ENCODE measurements at places on chromosomes 2 and 18.

DNA sequence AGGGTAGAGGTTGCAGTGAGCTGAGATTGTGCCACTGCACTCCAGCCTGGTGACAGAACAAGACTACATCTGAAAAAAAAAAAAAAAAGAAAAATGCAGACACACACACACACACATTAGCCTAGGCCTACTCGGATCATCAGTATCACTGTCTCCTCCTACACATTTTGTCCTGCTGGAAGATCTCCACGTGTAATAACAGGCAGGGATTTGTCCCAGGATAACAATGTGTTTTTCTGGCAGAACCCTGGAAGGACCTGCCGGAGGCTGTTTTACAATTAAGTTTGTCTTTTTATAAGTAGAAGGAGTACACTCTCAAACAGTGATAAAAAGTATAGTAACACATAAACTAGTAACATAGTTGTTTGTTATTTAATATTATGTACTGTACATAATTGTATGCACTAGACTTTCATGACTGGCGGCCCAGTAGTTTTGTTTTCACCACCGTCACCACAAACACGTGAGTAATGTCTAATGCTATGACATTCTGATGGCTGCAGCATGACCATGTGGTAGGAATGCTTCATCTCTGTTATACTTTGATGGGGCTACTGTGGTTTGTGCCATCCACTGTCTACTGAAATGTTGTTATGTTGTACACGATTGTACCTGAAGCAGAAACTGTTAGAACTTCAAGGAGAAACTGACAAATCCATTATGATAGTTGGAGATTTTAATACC is 130.6 kb downstream of the ATP9B start:
- no peak for DNase-seq

DNA sequence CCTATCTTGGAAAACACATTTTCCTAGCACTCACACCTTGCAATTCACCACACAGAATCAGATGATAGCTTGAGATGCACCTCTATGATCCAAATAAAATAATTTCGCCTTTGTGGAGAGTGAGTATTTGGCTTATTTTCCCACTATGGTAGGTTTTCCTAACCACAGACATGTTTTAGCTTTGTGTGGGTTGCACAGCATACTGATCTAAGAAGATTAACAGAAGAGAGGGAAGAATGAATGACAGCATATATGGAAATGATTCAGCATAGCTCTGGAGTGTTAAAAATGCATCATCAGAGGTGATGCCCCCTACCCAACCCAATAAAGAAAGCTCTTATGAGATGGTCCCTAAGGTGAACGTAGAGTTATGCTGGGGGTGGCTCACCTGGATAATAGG is 72.5 kb downstream of the GCA start:
- DNase-seq: no peak

DNA sequence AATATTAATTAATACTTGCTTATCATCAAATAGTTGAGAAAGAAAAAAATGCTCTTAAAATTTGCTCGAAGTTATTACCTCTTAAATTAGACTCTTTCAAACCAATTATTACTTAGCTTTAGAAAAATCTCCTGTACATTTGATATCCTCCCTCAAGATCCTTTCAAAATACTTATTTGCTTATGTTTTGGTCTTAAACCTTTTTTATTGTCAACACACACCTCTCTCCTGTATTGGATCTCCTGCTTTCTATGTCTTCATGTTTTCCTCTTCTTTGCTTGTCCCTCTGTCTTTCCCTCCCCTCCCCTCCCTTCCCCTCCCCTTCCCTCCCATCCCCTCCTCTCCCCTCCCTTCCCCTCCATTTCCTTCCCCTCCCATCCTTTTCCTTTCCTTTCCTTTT is 14.0 kb downstream of the OSBPL6 start:
- DNase-seq: no peak

- DNase-seq: no peak
Observed at GRCh38 chr2:122660786-122661634, 905.6 kb downstream of the TSN start.

DNA sequence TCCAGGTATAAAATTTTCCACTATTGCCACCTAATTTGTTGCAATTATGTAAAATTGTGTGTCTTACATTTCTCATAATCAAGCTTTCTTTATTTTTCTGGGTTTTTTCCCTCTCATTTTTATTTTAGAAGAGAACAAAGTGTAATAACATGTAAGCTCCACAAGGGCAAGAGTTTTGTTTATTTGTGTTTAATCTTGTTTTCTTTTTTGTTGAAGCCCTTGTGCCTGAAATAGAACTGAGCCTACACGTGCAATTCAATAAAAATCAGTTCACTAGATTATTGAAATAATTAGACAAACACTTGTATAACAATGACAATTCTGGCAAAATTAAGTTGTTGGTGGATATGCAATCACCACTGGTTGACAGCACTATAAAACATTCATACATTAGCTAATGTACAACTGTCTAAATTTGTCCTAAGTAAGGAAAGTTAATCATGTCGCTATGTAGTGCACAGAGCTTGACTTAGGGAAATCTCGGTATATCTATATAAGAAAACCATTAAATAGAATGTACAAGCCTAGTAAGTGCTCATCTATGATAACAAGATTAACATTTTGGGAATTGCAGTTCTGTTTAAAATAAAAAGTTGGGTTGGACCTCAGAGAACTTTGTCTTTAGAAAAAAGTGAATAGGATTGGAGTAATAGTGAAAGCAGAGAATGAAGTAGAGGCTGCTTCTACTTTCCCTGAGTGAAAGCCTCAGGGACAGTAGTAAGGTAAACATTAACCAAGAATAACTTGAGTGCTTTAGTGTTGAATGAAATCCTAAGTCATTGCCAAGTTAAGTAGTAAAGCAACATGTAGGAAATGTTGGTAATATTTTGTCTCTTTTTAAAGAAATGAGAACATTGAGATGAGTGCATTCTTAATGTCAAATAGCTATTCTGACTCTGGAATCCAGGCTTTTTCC is 37.4 kb upstream of the NOL4 start:
- DNase-seq: no peak

DNA sequence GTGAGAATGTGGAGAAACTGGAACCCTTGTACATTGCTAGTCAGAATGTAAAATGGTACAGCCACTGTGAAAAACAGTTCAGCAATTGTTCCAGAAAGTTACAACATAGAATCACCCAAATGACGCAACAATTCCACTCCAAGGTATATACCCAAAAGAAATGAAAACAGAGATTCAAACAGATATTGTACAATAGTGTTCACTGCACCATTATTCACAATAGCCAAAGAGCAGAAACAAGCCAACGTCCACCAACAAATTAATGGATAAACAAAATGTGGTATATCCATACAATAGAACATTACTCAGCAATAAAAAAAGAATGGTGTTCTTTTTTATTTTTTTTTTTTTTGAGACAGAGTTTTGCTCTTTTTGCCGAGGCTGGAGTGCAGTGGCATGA is 10.9 kb downstream of the CLASP1 start:
- DNase-seq: no peak

DNA sequence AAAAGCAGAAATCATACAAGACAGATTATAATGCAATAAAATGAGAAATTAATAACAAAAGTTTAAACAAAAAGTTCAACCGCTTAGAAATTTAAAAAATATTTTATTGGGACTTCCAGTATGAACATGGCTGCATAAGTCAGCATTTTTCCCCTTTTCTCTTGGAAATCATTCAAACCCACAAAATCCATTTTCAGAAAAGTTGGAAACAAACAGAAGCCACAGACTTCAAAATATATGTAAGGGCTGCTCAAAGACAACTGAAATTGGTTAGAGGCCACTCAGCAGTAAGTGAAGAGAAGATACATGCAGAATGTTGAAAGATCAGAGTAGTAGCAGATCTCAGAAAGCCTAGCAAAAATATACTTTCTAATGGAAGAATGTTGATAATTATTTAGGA is 194.0 kb downstream of the DYSF start:
- DNase-seq: no peak

DNA sequence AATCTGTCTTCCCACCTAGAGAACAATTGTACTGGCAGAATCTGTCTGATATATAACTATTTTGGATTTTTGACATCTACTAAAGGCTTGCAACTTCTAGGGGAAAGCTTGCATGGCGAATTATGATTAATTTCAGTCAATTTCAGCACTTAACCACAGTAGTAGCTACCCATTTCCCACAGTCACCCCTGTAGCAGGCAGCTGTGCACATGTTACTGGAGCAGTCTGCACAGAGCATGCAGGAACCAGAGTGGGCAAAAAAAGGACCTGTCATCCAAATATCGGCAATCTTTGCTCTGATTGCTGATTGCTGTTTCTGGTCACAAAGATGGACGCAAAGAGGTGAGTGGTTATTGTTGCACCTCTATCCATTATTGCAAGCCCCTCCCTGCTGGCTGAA is 473.3 kb downstream of the SPAG16 start:
- no peak for DNase-seq

- DNase-seq: no peak
Observed at GRCh38 chr2:241125626-241126025, 23.5 kb upstream of the MTERF4 start.

- DNase-seq: no peak
Observed at GRCh38 chr18:60053747-60054304, 154.0 kb downstream of the PMAIP1 start.

GRCh38 chr2:133705287-133705686 is 137.0 kb upstream of the NCKAP5 start:
- no peak for DNase-seq

DNA sequence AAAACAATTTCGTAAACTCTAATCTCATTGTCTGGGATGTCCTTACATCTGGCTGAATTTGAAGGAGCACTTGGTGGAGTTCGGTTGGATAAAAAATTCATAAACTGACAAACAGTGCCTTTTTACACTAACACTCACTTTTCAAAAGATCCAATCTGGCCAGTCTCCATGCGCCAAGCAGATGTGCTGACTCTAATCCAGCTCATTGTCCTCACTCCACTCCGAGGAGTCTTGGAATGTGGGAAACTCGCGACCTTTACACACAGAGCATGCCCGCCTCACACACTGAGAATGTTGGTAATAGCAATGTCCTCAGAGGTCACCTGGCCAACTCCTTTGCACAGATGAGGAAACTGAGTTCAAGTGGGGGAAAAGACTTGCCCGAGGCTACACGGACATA is 66.8 kb downstream of the XDH start:
- DNase-seq: no peak

GRCh38 chr2:120976501-120977307 is 241.0 kb downstream of the GLI2 start:
- no peak for DNase-seq

DNA sequence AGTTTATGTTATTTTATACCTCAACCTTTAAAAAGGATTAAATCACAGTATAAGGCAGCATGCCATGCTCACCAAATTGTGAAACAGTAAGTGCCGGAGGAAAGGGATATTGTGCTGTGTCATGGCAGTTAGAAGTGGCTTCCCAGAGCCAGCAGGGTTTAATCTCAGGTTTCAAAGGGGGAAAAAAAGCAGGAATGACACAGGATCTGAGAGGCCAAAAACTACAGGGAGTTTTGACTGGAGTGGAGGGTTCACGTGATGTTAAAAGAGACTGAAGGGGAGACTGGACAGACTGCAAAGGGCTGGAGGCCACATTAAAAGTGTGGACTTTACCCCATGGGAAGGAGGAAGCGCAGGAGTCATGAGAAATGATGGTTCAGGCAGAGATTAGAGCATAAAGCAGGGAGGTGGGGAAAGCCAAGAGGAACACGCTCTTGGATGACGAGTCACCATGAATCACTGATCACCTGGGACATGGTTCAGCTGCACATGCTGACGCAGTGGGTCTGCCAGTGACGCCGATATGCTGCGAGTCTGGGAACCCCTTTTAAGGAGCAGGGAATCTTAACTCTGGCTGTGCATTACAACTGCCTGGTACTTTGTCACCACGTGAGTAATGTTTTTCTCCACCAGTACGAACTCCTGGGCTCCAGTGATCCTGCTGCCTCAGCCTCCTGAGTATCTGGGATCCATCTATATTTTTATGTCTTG is 6.1 kb downstream of the CHMP1B start:
- no peak for DNase-seq

- no peak for DNase-seq
Observed at GRCh38 chr2:209960676-209961630, 41.5 kb upstream of the RPE start.

GRCh38 chr2:155574941-155575340 is 757.6 kb downstream of the NR4A2 start:
- DNase-seq: no peak

DNA sequence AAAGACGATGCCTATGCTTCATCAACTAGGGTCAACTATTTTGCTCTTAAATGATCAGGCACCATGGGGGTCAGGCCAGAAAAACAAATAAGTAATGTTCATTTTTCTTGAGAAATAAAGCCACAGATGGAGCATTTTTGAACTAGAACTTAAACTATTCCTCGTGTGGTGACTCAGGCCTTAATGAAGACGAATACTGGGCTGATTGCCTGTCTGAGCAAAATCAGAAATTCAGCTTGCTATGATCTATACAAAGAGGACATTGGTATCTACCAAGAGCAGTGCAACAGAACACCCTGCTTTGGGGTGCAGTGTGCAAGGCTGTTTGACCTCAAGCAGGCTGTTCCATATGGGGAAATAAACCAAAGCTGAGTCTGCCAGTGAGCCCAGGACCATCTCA is 176.0 kb downstream of the NRP2 start:
- no peak for DNase-seq

DNA sequence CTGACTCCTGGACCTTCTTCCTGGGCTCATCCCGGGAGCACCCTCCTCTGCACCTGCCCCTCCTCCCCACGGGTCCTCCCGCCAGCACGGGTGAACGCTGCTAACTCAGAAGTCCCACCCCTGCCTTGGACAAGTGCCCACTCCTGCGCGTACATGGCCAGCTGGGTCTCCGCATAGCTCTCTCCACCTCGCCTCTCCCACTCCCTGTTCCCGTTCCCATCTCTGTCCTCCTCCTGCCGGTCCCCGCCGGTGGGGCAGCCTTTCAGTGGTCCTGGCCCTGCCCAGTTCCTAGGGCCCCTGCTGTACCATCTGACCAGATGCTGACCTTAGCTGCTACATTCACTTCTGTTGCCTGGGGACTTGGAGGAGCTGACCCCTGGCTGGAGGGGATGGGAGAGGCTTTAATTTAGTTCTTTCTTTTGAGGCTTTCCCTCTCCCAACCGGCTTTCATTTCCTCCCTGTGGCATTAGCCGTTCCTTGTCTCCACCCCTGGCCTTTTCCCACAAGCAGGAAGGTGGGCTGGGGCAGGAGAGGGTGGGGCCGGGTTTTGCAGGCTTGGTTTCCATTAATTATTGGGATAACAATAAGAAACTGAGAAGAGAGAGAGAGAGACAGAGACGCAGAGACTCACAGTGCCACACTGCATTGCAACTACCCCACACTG is 136.1 kb downstream of the SH3BP4 start:
- no peak for DNase-seq

- no peak for DNase-seq
Observed at GRCh38 chr18:53771664-53772063, 452.8 kb downstream of the MBD2 start.

DNA sequence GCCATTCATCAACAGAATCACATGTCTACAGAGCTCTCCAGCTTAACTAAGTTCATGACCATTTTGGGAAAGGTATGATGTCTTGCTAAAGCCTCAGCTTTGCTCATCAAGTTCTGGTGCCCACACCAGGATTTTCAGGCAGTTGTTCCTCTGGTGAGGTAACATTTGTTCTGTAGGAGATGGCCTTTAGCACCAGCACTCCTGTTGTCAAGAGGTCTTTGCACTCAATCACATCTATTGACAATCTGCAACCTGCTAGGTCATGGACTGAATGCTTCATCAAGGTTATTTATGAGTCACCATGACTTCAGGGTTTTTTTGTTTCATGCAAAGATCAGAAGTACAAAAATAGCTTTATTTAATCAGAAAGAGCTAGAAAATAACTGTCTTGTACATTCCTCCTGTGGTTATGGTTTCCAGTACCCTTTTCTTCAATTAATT is 36.6 kb upstream of the VIT start:
- no peak for DNase-seq
